Stimulated activated CD8-positive, alpha-beta memory T cell treated with anti-CD3 and anti-CD28 coated beads, Interleukin-4, amount 100 ng/mL, for 48 hours (primary cell): ENCODE measurements at places on chromosomes 1 and 21.

DNA sequence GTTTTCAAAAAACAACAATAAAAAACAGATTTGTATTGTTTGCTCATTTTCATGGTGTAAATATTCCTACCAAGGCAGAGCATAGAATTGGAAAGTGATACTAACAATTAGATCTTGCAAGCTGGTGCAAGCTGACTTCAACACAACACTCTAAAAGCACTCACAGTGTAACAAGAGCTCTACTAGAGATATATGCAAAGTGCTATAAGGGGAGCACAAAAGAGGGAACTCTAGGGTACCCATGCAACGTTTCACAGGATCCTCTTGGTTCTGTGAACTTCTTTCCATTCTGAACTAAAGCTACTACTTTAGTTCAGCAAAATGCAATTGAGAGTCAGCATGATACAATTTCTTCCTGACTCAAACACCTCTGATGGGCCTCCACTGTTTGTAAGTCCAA is 78.3 kb downstream of the ATP1B1 start:
- no peak for DNase-seq

DNA sequence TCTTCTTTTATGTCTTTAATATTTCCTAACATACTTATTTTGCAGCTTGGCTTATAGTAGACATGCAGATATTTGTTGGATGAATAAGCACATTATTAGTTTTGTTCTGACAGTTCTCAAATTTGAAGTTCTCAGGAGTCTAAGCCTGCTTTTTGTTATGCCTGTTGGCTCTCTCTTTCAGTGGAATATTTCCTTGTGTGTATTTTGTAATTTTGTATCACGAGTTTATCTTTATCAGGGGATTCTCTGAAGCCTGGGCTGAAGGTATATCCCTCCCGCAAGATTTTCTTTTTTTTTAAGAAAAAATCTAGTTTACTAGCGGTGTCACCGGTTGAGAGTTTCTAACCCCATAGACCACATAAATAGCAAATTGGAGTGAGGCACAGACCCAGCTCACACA is 105.9 kb downstream of the RGL1 start:
- DNase-seq = no peak

DNA sequence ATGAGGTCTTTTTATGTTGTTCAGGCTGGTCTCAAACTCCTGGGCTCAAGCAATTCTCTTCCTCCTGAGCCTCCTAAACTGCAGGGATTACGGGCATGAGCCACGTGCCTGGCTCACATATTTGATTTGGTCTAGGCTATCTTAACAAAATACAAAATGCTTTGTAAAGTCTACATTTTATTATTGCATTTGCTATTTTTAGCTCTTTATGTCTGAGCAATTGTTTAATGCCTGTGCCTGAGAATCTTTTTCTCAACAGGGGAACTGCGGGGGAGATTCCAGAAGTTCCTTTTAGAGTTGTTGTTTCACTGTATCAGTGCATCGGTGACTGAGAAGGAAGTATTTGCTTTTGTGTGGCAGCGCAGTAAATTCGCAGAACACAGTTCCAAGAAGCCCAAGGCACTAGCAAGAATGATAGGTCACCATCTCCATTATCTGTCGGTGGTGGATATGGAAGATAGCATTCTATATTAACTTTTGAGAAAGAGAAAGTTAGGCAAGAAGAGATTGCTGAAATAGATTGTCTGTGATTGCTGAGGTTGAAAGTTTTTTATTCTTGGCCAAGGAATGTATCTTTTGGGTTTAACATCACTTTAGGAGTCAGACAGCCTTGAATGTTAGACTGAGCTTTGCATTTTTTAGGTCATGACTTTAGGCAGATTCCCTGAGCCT is 167.3 kb downstream of the PDE4B start:
- no peak for DNase-seq

DNA sequence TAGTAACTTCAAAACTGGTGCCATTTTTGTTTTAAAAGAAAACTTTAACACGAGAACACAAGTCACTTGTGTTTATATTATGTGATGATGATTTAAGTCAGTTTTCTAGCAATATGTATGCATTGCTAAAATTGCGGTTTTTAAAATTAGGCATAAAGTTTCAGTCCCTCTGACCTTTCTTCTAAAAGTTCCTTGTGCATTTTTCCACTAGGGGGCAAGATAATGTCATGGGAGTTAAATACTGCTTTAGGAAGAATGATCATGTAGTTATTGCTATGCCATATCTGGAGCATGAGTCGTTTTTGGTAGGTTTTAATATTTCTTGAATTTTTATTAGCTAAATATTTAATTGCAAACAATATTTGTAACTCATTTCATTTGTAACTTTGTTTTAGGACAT is 10.7 kb downstream of the CDC7 start:
- no peak for DNase-seq

DNA sequence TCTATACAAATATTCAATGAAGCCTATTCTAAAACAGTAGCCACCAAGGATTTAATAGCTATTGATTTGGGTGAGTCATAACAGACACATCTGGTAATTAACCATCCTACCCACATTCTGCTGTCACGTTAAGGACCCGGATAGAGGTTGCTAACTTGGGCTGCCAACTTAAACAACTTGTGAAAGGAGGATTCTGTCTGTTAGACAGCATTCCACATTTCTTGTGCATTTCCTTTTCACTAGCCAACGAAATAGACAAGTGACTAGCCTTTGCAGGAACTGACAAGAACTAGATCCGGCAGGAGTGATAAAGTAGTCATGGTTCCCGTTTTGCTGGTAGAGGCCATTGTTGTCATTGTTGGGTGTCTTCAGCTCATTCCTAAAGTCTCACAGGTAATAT is 9.5 kb downstream of the DSCAM start:
- DNase-seq = no peak

DNA sequence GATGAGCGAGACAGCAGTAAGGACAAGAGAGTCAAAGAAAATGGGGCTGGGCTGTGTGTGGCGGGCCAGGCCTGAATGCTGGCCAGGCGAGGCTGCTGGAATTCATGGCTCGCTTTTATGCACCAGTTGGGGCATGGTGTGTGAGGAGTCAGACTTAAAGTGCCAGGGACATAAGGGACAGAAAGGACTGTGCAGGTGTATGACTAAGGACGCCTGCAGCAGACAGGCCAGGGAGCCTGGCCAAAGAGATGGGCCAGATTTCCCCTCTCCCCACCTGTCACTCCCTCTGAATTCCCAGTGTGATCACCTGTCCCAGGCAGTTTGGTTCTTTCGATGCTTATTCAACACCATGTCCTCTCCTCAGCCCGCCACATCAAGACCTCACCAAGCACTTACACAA is 16.9 kb upstream of the SMIM12 start:
- no peak for DNase-seq

- no peak for DNase-seq
Measured at GRCh38 chr1:153750026-153750995, 22.5 kb downstream of the INTS3 start.

GRCh38 chr21:45551783-45552695 is 9.8 kb upstream of the SLC19A1 start:
- no peak for DNase-seq

DNA sequence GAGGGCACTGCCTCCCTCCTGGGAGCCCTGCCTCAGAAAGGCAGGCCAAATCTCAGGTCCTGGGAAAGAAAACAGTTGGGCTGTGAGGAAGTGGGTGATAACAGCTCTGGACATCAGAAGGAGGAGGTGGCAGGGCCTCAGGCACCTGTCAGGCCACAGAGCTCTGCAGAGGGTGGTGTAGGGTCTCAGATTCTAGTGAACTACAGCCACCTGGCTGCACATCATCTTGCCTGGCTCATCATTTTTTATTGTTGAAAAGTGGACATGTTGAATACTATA is 15.3 kb upstream of the ZNF678 start:
- no peak for DNase-seq

GRCh38 chr1:108955881-108956280 is 7.4 kb downstream of the CLCC1 start:
- DNase-seq = no peak

- no peak for DNase-seq
Measured at GRCh38 chr1:204733869-204734596, 48.5 kb upstream of the LRRN2 start.

DNA sequence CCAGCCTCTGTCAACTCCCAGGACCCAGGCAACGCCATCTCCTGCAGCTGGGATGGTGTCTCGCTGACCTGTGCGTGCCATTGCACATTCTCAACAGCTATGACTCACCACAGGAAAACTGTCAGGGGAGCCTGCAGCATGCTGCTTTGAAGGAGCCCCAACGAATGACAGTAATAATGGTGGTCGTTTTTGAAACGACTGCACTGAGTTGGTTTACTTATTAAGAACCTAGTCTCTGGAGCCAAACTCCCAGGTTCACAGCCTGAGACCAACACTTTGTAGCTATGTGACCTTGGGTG is 21.6 kb downstream of the TCEA3 start:
- DNase-seq = no peak

- no peak for DNase-seq
Measured at GRCh38 chr1:53134042-53134485, 8.4 kb downstream of the SLC1A7 start.

DNA sequence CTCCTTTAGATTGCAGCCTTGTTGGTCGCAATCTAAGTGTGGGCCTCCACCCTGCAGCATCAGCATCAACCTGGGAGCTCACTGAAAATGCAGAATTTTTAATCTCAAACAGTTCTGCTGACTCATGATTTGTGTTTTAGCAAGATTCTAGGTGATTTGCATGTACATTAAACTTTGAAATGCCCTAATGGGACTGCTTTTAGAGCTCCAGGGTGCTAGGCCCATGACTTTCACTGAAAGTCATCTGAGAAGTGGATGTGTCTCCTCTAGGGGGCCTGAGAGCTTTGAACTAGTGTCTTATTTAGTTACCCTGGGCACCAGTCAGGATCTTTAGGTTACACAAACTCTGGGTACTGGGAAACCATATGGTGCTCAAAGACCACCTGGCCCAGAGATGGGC is 9.0 kb downstream of the TRIM67 start:
- no peak for DNase-seq

DNA sequence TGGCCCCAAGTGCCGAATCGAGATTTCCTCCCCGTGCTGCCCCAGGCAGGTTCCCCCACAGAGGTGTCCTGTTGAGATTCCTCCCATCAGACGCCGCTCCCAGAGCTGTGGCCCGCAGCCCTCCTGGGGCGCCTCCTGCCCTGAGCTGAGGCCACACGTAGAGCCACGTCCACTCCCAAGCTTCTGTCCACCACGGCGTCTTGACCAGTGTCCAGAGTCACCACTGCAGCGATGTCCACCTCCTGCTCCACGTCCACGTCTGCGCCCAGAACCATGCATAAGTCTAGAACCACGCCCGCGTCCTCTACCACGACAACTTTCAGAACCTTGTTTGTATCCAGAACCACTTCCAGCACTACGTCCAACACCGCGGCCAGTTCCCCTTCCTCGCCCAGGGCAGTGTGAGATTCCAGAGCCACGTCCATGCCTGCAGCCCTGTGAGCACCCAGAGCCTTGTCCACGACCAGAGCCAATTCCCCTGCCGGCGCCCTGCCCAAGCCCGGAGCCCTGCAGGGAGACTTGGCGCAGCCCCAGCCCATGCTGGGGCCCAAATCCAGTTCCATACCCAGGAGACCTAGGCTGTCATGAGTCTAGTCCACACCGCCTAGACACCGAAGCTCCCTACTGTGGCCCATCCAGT is 2.8 kb downstream of the KPRP start:
- DNase-seq = no peak

DNA sequence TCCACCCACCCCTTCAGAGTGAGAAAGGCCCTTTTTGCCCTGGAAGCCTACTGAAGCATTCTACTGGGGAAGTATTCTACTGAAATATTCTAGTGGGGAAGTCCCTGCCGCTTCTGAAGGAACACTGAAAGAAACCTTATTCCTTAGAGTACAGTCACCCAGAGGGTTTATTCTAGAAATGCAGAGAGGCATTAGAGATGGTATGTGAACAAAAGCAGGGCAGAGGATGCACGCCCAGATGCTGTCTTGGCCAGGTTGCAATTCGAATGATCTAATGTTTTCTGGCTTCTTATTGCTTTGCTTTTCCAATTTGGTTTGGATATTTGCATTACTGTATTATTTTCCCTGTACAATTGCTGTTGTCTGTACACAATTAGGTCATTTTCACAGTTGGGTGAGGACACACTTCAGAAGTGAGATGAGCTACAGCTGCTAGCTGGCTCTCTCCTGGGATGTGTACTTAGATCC is 37.1 kb downstream of the CCN1 start:
- DNase-seq = no peak

- peak; percentile 88 for DNase-seq
Measured at GRCh38 chr1:110207831-110208230, 2.3 kb upstream of the KCNC4 start.

DNA sequence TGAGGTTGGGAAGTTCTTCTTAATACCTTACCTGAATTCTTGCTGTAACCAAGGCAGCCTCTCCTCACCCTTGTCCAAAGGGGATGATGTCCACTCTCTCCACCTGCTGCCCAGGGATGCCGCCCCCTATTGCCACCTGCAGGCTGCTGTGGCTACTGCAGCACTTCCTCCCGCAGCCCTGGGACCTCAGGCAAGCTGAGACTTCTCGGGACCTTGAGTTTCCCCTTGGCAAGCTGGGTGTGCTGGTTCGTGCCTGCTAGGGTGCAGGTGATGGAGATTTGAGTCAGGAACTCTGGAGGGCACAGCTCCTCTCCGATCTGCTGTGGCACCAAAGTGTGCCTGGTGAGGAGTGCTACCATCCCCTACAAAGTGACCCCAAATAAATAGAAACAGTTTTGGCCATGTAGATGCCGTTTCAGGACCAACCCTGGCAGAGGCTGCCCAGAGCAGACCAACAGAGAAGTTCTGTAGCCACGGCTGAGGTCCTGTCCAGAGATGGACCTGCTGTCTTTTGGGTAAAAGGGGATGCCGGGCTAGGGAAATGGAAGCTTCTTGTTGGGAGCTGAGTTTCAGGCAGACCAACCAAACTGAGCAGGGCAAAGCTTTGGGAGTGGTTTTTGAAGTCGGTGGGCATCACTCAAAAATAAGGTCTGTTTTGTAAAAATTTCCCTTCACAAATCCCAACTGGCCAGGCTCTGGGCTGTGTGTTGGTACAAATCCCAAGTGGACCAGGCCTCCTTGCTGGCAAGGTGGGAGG is 31.7 kb downstream of the RUNX3 start:
- peak; percentile 80 for DNase-seq

GRCh38 chr21:37891972-37892371 is 24.3 kb downstream of the KCNJ6 start:
- DNase-seq = no peak

DNA sequence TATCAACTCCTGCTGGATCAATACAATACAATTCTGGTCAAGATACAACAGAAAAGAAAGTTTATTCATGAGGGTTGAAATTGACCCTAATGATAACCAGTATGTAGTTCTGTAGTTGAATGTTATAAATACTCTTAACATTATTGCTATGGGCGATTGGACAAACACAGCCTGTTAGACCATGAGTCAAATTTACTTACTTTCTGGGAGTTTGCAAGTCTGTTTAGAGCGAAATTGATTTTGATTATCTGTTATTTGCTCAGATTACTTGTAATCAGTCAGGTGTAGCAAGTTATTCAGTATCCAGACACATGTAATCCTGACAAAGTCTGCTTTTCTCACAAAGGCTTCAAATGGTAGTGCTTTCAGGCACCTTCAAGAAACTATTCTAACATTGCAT is 216.6 kb upstream of the B3GALT2 start:
- no peak for DNase-seq
